ENCODE measurements at places on chromosomes 4 and X.

GRCh38 chrX:39609941-39610340 is 487.8 kb downstream of the BCOR start:
- no peak for DNase-seq

DNA sequence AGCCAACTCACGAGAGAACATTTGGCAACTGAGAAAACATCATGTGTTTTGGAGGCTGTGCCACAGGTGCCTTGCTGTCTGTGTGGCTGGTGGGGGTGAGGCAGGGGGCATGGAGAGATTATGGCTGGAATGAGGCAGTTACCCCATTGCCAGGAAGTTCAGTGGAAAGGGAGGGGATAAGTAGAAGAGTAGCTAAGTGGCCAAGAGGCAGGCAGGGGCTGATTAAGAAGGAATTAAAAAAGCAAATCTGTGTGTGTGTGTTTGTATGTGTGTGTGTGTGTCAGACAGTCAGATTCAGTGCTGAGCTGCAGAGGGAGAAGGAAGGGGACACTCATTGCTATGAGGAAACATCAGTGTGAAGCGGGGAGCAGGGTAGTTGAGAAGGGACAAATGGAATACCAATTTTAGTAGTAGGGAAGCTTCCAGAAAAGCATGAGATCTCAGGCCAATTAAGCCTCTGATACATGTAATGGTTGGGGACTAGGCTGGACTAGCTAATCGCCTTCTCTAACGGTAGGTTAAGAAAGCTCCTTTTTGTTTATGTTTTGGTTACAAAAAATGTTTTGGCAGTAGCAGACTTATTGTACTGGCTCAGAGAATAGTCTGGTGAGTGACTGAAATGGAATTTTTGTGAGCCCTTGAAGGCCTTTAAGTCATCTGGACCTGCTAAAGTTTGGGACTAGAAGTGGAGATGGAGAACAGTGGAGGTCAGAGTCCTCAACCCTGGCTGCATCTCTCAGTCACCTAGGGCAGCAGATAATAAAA is 18.5 kb downstream of the TMEM164 start:
- DNase-seq, result no peak

DNA sequence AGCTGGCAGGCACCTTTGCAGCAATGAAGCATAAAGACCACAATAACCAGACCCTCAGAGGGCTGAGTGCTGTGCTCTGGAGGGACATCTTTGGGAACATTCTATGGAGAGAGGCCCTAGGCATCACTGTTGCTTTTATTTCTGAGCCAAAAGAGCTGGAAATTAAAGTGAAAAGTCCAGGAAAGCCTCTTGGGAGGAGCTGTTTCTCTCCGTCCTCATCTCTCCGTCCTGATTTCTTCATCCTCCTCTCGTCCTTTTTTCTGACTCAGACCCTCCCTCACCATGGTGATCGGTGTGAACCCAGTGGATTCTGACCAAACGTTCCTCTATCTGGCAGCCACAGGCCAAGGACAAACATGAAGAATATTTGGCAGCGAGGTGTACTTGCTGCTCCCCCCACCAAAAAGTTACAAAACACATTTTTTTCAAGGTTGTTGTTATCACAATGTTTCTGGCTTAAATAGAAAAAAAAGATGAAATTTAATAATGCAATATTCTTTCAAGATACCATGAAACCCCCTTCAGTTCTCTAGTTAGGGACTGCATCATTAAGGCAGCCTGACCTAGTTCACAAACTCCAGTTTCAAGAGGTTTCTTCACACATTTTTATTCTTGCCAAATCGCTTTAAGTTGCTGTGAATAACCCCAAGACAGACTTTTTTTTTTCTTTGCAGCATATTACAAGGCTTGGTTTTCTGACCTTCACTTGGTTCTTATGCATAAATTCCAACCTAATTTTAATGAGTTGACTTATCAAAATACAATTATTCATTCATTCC is 80.2 kb downstream of the SCD5 start:
- no peak for DNase-seq

GRCh38 chr4:56641494-56642051 is 39.5 kb downstream of the HOPX start:
- no peak for DNase-seq

GRCh38 chr4:151772274-151772673 is 11.5 kb upstream of the GATB start:
- no peak for DNase-seq

- DNase-seq, result no peak
These were observed 46.2 kb upstream of the FGFBP2 start for GRCh38 chr4:16009153-16009552.

DNA sequence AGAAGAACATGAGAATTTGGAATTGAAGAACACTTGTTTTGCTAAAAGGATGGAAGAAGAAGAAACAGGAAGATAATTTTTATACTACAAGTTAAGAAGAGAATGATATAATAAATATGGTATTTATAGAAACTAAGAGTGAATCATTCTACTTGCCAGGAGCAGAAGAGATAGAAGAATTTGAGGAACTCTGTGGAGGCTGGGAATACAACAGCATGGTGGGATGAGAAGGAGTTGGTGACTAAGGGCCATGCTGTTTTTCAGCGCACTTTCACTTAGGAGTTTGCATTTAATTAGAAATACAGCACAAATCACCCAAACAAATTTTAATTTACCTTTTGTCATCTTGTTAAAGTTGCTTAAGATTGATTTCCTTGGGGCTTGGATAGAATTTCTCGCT is 20.5 kb downstream of the HADH start:
- DNase-seq, result no peak

- no peak for DNase-seq
These were observed 53.2 kb downstream of the HMGB2 start for GRCh38 chr4:173280998-173281397.

- DNase-seq, result no peak
These were observed 7.8 kb downstream of the TAFAZZIN start for GRCh38 chrX:154419189-154419588.

DNA sequence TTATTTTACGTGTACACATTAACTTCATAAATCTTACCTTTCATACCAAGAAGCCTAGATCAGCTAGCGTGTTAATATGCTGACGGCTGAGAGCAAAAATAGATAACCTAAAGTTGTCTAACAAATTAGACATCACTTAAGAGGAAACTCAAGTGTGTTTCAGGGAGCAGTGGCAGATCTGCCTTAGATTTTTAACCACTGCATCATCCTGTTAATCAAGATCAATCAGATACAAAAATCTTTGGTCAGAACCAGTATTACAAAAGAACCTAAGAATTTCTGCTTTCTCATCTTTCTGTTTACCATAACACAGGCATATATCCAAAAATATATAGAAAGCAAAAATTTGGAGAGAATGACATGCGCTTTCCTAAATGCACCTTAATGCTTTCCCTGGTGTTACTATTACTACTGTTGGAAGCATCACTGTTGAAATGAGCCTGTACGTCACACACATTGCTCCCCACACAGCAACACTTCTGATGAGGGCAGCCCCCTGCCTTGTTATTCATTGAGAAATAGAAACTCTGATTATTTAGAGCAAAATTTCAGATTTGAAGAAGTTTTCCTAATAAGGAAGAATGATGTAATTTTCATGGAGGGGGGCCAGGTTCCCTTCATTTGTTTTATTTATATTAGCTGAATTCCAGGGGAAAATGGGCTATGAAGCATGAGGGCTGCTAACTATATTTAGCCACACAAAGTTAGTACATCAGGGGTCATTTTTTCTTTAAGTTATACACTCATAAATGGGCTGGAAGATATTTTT is 152.3 kb downstream of the CBR4 start:
- DNase-seq, result no peak

- no peak for DNase-seq
These were observed 44.0 kb downstream of the ARHGEF6 start for GRCh38 chrX:136736690-136737089.

DNA sequence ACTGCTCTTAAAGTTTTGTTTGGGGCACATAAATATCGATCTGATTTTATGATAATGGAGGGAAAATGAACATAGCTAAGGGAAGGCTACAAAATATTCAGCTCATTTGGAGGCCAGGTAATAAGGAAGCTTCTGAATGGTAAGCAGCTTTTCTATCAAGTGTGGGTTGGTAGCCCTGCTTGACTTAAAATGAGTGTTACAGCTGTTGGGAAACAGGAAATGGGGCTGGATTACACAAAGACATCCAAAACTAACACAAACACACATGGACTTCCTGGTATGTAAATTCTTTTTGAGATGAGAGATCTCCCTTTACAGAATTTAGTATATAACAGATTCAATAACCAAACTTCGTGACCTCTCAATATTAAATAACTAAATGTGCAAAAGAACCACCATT is 58.0 kb downstream of the FGF16 start:
- no peak for DNase-seq

GRCh38 chr4:142909908-142910307 is 63.8 kb upstream of the INPP4B start:
- DNase-seq, result no peak

GRCh38 chr4:134499074-134499473 is 297.5 kb upstream of the PABPC4L start:
- no peak for DNase-seq

DNA sequence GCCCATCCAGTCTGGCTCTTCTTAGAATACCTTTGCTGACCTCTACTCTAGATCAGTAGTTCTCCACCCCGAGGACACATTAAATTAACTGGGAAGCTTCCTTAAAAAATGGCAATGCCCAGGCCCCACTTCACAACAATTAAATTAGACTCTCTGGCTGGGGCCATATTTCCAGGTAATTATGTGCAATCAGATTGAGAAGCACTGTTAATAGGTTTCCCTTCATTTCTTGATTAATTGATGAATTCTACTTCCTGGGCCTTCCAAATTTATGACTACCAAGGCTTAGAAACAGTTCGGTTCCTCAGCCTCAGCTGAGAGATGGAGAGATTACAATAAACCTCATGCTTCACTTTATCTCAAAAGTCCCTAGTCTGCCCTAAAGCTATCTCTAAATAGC is 71.7 kb upstream of the LIMCH1 start:
- DNase-seq, result no peak

DNA sequence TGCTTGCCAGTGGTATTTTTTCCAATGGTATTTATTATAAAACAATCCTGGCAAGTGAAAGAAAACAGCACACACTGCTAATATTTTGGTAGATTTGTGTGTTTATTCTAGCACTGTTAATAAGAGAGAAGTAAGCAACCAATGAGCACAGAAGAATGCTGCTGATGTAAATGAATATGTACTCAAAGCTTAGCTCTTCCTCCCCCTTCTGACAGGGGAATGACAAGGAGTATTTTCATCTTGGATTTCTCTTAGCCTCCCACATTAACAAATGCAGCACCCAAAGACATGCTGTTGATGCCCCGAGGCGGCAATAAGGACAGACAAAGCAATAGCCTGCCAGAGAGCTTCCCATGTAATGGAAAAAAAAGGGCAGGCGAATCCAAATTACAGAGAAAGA is 18.6 kb downstream of the ARHGAP6 start:
- DNase-seq, result no peak

DNA sequence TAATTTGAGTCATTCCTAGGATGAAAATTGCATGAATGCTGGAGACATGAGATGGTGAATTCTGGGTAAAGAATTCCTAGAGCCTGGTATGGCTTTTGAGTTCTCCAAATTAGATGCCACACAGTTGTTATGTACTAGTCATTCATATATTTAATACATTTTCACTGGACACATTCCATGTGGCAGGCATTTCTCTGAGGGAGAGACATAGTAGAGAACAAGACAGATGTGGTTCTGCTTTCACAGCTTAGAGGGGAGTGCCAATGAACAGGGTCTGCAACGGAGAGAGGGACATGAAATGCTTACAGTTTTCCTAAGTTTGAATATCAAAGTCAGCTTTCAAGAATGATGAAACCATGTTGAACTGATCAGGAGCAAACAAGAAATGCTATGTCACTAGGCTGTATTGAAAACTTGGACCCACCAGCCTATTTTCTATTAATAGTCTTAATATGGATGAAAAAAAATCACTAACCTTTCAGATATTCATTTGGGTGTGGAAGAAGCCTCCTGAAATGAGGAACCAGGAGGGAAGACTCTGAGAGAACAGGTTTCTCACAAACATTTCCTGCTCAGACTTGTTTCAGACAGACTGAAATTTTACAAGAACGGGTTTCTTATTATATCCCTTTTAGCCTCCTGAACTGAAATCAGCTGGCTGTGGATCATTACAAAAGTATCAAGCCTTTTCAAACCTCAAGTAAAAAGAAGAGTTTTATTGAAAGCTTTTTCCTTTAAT is 276.0 kb upstream of the TET2 start:
- no peak for DNase-seq

DNA sequence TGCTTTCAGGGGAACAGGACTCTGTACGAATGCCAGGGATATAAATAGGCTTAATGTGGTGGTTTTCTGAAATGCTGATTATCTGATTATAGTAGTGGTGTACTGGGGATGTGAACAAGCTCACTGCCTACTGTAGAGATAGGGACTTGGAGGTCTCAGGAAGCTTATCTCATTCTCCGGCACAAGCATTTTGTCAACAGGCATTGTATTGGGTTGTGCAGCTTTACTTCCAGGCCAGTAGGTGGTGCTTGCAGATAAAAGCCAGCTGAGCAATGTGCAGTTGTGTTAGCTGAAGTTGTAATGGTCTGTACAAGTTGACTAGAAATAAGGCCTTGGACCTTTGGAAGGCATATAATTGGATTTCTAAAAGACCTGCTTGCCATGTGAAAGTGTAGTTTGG is 49.5 kb upstream of the TMLHE start:
- no peak for DNase-seq

- no peak for DNase-seq
These were observed 105.7 kb downstream of the CEP44 start for GRCh38 chr4:174389439-174389838.

GRCh38 chr4:87409420-87409939 is 12.9 kb upstream of the NUDT9 start:
- DNase-seq, result no peak

- no peak for DNase-seq
These were observed 2.7 kb downstream of the FOXO4 start for GRCh38 chrX:71098302-71098701.

DNA sequence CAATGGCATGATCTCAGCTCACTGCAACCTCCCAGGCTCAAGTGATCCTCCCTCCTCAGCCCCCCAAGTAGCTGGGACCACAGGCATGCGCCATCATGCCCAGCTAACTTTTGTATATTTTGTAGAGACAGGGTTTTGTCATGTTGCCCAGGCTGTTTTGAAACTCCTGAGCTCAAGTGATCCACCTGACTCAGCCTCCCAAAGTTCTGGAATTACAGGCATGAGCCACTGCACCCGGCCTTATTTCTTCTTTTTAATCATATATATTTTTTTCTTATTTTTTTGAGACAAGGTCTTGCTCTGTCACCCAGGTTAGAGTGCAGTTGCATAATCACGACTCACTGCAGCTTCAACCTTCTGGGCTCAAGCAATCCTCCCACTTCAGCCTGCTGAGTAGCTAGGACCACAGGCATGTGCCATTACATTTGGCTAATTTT is 184.0 kb downstream of the TSPAN5 start:
- DNase-seq, result no peak

- no peak for DNase-seq
These were observed 16.7 kb downstream of the EVC2 start for GRCh38 chr4:5691491-5692132.

- DNase-seq, result no peak
These were observed 483.7 kb downstream of the FSTL5 start for GRCh38 chr4:161680146-161680545.

GRCh38 chr4:96342196-96342595 is 502.3 kb downstream of the PDHA2 start:
- no peak for DNase-seq

GRCh38 chrX:69138118-69138390 is 27.2 kb downstream of the PJA1 start:
- no peak for DNase-seq

- DNase-seq, result no peak
These were observed 44.0 kb downstream of the SCD5 start for GRCh38 chr4:82754513-82755165.

- DNase-seq, result no peak
These were observed 209.5 kb upstream of the LNX1 start for GRCh38 chr4:53800741-53801140.

GRCh38 chrX:37786624-37787422 is 7.0 kb downstream of the CYBB start:
- DNase-seq, result no peak

All from activated gamma-delta T cell (primary cell).